Neural progenitor cell (in vitro differentiated cells): ENCODE measurements at places on chromosomes 13 and 19.
A peak's percentile ranks its signal among the peaks of the same experiment; 100 is the strongest.

DNA sequence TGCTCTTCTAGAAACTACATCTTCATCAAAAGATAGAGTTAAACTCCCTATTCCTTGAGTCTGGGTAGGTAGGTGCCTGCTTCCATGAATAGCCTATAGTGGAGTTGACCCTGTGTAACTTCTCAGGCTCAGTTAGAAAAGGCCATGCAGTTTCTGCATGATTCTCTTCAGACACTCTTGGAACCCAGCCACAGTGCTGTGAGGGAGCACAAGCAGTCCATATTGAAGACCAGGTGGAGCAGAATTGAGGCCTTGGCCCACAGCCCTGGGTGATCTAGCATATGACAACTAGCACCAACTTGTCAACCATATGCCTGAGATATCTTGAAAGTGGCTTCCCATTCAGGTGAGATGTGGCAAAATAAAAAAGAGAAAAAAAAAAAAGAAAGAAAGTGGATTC, 10.3 kb upstream of the PAN3 start:
- no peak for DNase-seq

- no peak for DNase-seq
Observed at GRCh38 chr13:51769455-51770127, 34.4 kb downstream of the DHRS12 start.

- DNase-seq = no peak
Observed at GRCh38 chr19:15911599-15912235, 13.8 kb upstream of the CYP4F2 start.

DNA sequence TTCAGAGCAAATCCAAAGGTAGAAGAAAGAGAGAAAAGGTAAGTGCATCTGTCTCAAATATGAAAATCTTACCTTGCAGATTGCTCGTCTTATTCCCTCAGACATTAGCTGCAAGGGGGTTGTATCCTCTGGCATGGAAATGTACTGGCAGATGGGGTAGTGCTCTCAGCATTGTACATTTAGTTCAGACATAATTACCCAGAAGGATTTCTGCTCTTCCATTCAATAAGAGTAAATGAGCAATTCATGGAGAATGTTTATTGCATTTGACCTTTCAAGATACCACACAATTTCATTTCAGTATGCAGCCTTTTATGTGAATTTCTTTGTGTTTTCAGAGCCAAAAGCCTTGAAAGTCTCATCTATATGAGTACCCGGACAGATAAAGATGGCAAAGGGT, 63.8 kb downstream of the SCEL start:
- no peak for DNase-seq

DNA sequence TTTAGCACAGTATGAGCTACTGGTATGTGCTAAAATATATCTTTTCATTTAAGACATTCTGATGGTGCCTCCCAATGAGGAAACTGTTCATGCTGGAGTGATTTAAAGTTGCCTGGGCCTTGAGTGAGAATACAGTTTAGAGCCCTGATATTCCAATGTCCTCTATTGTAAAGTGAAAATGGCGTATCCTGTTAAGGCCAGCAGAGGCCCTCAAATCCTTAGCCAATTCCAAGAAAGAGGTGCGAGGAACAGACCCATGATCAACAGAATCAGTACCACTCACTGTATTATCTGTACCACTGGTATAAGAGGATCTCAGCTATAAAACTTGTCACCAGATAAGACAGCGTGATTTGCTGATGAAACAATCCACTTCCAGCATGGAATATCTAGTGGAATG, 273.1 kb upstream of the SLITRK5 start:
- DNase-seq = no peak

- DNase-seq = no peak
Observed at GRCh38 chr13:36006894-36007675, 124.1 kb downstream of the DCLK1 start.

- DNase-seq = no peak
Observed at GRCh38 chr19:51800473-51801244, 5.7 kb downstream of the FPR3 start.

GRCh38 chr13:79194272-79194671, 211.8 kb downstream of the RBM26 start:
- no peak for DNase-seq

DNA sequence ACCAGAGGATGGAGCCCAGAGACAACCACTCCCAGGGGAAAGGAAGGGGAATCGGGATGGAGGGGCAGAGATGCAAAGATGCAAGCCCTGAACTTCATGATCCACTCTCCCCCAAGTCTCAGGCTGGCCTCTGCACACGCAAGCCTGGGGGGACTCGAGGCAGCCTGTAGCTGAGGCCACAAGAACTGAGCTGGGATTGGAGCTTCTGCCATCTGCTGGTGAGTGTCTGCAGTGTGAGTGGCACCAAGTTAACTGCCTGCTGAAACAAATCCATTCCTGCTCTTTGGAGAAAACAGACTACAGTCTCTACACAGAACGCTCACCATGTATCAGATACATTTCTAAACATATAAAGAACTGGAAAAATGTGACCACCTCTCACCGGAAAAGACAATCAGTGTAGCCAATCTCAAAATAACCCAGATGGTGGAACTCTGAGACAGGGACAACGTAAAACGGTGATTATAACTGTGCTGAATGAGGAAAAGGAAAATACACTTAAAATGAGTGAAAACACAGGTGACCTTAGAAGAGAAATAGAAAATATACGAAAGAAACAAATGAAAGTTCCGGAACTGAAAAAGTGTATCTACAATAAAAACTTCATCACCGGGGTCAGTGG, 62.1 kb downstream of the KLF2 start:
- DNase-seq = peak; percentile 61

- no peak for DNase-seq
Observed at GRCh38 chr13:102586615-102587014, 10.2 kb upstream of the TPP2 start.

DNA sequence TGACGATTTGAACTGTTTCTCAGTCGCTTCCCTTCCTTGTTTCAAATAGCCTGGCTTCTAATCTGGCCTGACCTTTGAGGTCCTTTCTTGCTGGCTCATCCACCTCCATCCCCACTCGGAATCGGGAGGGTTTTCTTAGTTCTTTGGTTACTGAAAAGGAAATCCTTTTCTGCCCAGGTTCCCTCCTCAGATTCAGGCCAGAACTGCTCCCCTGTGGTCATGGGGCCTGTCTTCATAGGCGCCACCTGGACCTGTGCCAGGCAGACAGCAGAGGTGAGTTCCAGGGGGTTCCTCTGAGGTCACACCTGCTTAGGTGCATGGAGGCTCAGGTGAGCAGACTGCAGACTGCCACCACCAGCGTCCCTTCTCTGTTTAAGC, 62.4 kb downstream of the AKAP11 start:
- DNase-seq = no peak

DNA sequence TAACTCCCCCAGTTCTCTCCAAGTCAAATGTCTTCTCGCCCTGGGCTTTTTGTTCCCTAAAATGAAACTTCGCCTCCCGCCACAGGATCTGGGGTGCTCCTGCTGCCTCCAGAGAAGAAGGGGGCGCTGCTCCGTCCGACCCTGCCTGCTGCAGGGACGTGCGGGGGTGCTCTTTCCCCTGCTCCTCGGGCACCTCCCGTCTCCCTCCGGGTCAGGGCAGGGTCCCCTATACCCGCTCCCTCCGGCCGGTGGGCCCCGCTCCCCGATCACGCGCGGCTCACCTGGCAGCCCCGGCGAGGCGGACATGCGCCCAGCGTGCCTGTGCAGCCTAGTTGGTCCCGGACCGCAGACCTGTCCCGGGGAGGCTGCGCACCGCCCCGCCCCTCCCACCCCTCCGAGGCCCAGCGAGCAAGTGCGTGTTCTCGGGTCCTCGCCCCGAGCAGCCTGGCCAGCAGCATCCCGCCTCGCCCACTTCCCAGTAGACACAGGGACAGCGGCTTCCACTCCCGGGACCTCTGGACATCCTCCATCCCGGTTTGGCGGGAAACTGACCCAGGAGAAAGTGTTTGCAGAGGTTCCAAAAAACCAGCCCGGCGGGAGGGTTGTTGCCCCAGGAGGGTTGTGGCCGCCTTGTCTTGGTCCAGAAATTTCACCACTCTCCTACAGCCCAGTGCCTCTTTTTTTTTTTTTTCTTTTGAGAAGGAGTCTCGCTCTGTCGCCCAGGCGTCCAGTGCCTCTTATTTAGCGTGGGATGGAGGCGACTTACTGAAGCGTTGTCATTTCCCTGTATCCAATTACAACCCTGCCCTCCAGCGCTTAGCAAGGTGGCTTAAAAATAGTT, at the start of gene OXGR1:
TSS of gene OXGR1 (minus strand) at position 460 of the 841 bp plus-strand sequence. CDS start 6,717 bp downstream, outside the sequence.
- peak; percentile 36 for DNase-seq

DNA sequence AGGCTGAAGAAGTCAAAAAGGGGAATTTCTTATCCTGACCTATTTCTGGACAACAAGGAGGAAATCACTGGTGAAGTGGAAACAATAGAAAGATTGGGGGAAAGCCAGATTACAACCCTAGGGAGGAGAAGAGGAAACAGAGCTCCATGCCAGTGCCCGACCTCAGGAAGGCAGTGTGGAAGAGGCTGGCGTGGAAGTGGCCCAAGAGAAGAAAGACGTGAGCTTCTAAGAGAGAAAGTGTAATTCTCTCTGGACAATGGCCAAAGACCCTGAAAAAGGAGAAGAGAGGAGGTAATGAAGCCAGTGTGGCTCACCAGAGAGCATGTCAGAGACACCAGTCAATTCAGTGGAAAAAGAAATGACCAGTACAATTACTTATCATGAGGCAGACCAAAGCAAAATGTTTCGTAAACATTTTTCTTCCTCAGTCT, 52.6 kb upstream of the URAD start:
- DNase-seq = no peak

DNA sequence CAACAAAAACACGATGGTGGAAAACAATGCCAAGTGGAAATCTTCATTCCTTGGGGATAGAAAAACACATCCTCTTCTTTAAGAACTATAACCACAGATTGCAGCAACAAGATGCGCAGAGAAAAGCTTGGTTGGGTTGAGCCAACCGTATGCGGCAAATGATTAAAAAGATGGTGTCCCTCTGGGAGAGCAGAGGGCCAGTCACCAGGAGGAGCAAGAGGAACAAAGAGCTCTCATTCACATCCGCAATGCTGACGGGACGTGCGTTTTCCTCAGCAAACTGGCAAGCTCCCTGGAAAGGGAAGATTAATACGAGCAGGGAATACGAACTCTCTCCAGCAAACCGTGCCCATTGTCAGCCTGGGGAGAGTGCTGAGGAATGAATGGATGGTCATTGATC, 141.6 kb downstream of the KATNAL1 start:
- peak; percentile 64 for DNase-seq

- peak; percentile 24 for DNase-seq
Observed at GRCh38 chr19:46958532-46958931, 61.1 kb upstream of the NPAS1 start.

- no peak for DNase-seq
Observed at GRCh38 chr13:112895521-112896465, 73.2 kb upstream of the MCF2L start.
